M059J (cell line): ENCODE measurements at places on chromosomes 4 and X.

- DNase-seq: peak; percentile 32
These were observed 30.4 kb downstream of the PGRMC1 start for GRCh38 chrX:119266364-119266995.

- DNase-seq: no peak
These were observed 72.0 kb downstream of the CHST7 start for GRCh38 chrX:46645614-46646013.

DNA sequence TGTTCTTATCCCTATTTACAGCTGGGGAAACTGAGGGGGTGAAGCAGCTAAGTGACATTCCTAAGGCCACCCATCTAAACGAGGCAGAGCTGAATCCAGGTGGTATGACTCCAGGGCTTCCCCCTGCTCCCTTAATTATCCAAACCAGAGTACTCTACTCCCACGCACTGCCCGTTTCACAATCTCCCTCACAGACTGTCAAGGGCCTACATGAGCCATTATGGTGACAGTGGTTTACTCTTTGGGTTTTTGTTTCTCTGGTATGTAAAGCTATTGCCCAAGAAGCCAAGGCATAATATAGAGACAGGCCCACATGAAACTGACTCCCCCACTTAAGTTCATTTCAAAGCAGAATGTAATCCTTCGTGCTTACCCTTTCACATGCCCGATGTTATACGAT, 95.1 kb downstream of the NHS start:
- peak; percentile 49 for DNase-seq

GRCh38 chr4:33709247-33709646, 2535.1 kb downstream of the ARAP2 start:
- DNase-seq: peak; percentile 65

DNA sequence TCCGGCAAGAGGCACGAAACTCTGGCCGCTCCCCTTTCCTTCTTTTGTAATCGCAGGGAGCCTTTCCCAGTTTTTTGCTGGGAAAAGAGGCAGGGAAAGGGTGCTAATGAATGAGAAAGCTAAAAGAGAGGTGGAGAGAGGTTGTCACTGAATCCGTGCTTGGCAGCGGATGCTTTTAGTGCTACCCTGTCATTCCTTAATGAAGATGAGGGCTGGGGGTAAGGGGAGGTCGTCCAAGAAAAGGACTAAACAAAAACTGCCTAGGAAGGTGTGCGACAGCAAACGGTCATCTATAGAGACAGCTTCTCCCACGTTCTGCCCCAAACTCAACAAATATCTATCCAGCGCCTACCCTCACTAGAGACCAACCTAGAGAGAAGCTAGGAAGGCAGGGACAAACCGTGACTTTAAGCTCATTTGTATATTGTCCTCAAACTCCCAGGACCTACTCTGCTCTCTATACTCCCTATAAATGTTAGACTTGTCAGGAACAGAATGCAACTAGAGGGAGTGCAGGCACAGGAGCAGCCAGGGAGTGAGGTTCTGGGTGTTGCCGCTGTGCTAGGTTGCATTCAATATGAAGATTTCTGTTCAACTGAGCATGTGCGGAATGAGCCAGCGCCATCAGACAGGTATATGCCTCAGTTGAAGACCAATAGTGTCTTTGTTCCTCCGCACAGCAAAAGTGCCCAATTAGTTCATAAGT, 777 bp upstream of the CASK start:
- DNase-seq: peak; percentile 67

DNA sequence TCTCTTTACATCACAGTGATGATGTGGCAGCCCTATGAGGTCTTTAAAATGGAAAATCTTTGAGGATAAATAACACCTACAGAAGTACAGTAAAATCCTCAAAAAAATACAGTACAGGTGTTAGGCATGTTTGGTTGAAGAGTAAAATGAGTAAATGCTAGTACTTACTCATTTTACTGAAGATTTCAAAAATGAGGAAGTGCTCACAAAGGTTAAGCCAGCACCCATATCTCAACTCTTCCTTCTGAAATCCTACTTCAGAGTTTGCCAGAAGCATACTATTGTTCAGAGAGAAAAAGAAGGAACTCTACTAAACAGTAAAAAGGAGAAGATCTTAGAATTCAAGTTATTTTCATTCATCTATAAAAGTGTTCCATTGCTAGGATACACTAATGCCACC, 130.9 kb downstream of the CBR4 start:
- no peak for DNase-seq

DNA sequence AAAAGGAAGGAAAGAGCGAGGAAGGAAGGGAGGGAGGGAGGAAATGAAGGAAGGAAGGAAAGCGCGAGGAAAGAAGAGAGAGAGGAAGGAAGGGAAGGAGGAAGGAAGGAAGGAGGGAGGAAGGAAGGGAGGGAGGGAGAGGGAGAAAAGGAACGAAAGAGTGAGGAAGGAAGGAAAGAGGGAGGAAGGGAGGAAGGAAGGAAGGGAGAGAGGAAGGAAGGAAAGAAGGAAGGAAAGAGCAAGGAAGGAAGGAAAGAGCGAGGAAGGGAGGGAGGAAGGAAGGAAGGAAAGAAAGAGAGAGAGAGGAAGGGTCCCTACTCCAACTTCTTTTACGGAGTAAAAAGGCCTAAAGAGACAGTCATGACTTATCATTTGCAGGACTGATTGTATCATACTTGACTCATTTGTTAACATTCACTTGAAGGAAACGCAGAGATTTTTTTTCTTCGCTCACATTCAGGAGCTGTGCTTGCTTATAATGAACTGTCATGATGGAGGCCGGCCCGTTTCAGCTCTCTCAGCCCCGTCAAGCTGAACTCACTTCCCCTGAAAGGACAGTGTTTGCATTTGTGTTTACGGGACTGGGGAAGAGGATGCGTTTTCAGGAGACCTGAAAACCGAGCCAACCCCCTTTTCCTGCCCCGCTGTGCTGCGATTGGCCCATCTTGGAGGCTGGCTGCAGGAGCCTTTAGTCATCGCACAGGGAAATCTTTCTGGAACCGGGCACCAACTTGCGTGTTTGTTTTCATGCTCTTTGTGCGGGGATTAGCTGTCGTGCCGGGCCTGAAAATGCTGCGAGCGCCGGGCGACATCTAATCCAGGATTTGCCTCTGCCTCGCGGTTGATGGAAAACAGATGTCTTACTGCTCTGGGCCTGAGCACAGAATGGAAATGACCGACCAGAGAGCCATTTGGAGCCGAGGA, 17.8 kb downstream of the TRIM2 start:
- peak; percentile 81 for DNase-seq

- DNase-seq: peak; percentile 55
These were observed 3.7 kb downstream of the TAF7L start for GRCh38 chrX:101287402-101287801.

DNA sequence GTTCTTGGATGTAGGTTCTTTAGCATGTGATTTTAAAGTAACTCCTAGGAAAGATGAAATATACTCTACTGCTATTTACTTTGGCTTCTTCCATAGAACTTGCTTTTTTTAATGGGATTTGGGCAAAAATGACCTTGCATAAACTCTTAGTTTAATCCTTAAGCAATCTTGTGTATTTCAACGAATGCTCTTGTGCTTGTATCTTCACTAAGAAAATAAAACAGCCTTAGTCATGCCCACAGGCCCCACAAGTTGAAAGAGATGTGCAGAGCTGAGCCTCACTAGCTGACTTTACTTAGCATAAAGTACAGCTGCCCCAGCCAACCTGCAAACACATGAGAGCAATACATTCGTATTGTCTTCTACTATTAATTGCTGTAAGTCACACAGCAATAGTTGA, 1609.2 kb downstream of the STIM2 start:
- DNase-seq: no peak
